ENCODE measurements at places on chromosomes 13 and 19.

- no peak for DNase-seq
These were observed 26.3 kb upstream of the SERP2 start for GRCh38 chr13:44347301-44347700.

DNA sequence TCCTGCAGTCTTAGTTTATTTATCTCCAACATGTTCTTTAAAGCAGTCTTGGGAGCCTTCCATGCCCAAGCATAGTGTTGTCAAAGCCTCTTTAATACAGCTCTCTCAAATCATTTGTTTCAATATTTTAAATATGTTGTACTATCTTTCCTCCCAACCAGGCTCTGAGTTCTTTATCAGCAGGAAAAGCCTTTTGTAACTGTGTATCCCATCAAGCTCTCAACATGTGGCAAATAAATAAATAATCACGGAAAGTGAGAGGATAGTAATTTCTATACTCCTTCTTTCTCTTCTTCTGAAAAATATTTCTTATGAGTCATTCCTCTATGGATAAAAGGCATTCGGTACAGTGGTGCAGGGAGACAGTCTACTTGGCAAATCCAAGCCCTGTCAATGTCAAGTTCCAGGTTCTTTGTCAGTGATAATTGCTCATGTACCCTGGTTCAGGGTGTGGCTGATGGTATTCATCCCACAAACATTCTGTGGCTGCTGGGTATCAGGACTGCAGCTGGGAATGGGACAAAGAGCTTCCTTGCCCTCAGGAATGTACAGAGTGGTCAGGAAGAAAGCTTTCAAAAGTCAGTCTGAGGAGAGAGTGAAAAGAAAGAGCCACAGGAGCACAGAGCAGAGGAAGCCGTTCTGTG lies 384.3 kb downstream of the EFNB2 start:
- DNase-seq = peak; percentile 39

- no peak for DNase-seq
These were observed 11.5 kb upstream of the TNFSF9 start for GRCh38 chr19:6519289-6519688.

- DNase-seq = peak; percentile 77
These were observed 70.8 kb downstream of the NUFIP1 start for GRCh38 chr13:44918326-44919103.

- no peak for DNase-seq
These were observed 351.2 kb upstream of the ARGLU1 start for GRCh38 chr13:106919133-106919532.

DNA sequence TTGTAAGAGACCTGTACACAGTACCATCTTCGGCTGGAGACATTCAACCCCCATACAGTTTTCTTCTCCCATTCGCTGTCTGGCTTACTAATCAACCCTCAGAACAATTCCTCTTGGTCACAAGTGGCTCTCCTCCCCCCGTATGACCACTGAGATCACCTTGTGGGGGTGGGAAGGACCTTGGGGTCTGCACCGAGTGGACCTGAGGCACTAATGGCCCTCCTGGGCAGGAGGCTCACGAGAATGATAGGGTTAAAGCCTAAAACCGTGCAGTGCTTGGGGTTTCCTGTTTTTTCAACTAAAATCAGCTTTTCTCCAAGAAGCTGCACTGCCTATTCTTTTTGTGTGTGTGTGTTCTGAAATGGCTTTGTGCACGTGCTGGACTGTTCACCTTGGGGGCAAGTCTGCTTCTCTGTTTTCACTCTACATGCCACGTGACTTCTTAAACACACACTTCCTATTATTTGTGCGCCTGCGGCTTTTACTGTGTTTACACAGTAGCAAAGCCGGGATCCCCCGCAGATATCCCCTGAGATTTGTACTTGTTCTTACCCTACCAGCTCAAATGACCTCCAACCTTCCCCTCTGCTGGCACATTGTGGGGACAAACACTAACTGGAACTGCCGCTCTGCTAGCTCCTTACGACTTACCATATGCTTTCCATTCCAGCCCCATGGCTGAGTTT lies 12.3 kb downstream of the RBM26 start:
- no peak for DNase-seq
